ENCODE measurements at places on chromosomes 13 and 19. TPM values are rescaled to one million over a fixed set of nuclear protein-coding genes. Genes with fewer than 3 reads are reported as not detected.

The IQCN gene
- 0.31 TPM for total RNA-seq

The CRX gene
- not detected for total RNA-seq

The IGFL3 gene
- not detected for total RNA-seq

The CYP2A7 gene
- total RNA-seq: 0.78 TPM

The SBSN gene
- total RNA-seq: not detected

The CLEC17A gene
- total RNA-seq: not detected

The ZNF8 gene
- total RNA-seq: 21.5 TPM

The SLC6A16 gene
- total RNA-seq: 1.7 TPM

The ETV2 gene
- 0.88 TPM for total RNA-seq

The ACP7 gene
- 0.50 TPM for total RNA-seq
